ENCODE measurements at places on chromosomes 5 and 9.

DNA sequence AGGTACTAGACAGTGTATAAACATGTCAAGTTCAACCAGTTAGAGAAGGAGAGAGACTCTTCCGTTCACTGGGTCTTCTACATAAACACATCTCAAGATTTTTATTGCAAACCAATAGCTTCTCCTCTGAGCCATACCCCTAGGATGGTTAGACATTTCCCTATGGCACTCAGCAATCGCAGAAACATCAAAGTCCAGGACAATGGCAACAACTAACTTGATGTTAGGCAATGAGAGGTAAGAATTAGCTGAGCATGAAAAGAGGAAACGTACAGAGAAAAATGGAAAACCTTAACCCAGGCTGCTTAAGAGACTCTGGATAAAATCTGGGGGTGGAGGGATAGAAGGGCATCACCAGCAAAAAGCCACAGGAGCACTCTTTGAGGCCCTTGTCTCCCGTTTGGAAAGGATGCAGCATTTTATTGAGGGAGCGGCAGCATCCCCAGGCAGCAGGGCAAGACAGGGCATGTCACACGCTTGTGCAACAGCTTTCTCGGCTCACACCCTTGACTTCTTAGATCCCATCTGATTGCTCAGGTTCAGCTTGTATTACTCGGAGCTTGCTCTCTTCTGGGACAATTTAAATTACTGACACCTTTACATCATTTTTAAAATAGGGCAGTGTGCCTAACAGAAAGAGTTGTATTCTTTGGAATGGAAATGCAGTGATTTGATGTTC lies 8.6 kb upstream of the PSAT1 start:
- DNase-seq, result no peak

GRCh38 chr5:110321117-110321516 lies 405.4 kb downstream of the TMEM232 start:
- peak; percentile 4 for DNase-seq

GRCh38 chr5:54834121-54834842 lies 151.1 kb downstream of the ESM1 start:
- DNase-seq, result no peak

DNA sequence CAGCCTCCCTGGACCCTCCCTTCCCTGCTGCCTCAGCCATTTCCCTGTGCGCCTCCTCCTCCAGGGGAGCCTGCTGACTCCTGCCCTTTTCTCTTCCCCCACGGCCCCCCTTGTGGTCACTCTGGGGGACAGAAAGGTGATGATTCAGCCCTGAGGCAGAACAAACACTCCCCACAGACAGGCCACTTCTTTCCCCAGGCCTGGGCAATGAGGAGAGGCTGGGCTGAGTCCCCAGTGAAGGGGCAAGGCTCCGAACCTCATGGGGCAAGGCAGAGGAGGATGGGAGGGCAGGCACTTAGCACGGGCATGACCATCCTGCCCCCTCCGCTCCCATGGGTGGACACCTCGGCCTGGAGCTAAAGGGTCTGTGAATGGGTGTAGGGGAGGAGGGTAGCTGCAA lies 21.0 kb downstream of the CSF1R start:
- no peak for DNase-seq

DNA sequence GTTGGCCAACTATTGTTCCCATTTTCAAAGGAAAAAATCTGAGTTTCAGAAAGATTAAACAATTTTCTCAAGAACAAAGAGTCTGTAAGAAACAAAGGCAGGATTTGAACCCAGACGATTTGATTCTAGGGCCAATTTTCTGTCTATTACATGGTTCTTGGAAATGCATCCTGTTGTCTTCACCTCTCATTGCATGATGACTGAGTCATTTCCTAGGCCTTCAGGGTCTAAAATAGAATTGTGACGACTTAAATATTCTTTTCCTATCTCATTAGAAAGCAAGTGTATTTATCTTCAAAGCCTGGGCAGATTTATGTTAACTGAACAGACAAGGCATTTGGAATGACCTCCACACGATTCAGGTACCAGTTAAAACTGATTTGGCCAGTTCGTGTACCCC lies 512.9 kb downstream of the NTRK2 start:
- DNase-seq, result no peak

DNA sequence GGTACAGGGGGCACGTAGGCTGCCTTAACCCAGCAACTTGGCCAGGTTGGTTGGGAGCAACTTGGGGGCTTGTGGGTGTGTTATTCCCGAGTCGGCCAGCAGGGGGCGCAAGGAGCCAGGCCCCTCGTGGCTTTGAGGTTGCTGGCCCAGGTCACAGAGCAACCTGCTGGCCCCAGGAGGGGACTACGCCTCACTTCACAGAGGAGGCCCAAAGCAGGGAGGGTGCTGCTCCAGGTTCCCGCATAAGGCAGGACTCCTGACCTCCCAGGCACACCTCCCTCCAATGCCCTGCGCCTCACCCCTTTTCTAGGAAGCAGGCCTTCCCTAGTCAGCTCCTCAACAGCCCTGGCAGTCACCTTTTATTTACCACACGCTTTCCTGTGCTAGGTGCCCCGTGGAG lies 18.1 kb downstream of the KYAT1 start:
- DNase-seq, result no peak

GRCh38 chr5:59955241-59955640 lies 61.7 kb upstream of the PDE4D start:
- no peak for DNase-seq

- DNase-seq, result peak; percentile 59
These were observed 65.2 kb downstream of the TMC1 start for GRCh38 chr9:72586388-72587130.

- DNase-seq, result no peak
These were observed 11.7 kb upstream of the UGT3A2 start for GRCh38 chr5:36078430-36078829.

- no peak for DNase-seq
These were observed 210.7 kb upstream of the DMRT1 start for GRCh38 chr9:630817-631216.

DNA sequence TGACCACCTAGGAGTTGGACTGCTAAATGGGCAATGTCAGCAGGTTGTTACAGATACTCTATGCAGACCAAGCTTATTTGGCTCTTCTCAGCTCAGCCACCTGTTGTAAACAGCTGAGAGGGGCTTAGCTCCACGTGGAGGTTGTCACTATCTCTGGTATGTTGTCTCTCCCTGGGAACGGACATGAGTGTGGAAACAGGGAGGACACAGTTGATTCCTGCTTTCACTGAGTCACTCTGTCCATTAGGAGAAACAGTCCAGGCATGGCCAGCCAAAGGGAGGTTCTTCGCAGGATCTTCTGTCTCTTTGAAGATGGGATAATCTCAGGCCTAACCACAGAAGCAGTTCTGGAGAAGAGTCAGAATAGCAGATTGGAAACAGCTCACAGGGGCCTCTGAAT lies 121.2 kb downstream of the PALM2AKAP2 start:
- no peak for DNase-seq

DNA sequence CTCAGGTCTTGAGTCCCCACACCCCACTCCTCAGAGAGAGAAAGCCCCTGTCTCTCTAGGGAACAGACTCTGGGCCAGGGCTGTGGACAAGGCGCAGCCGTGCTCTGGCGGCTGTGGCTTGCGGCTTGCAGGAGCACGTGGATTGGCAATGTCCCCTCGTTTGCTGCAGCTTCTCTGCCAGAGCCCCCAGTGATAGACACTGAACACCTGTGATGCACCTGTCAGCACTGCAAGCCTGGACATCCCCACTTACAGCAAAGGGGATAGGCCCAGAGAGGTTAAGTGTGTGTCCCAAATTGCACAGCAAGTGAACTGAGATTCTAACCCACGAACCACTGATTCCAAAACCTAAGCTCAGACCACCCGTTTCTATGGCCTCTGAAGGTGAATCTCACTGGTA lies 7.0 kb downstream of the GFI1B start:
- DNase-seq, result no peak

GRCh38 chr9:127018935-127019334 lies 103.5 kb downstream of the ANGPTL2 start:
- DNase-seq, result no peak

DNA sequence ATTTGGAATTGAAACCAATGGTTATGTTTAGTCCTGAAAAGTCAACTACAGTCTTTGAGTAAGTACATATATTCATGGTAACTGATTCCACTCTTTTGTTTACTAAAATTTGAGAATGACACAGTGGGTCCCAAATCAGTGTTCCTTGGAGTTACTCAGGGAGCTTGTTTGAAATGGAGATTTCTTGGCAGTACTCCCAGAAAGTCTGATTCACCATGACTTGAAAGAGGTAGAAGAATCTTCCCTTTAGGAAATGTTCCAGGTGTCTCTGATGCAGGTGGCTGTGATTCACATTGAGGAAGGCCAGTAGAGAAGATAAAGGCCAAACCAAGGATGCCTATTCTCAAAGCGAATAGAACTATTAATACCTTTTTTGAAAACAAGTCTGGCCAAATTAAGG lies 1078.3 kb downstream of the CDH12 start:
- no peak for DNase-seq

GRCh38 chr9:136937186-136938001 lies 7.1 kb downstream of the FBXW5 start:
- DNase-seq, result no peak

DNA sequence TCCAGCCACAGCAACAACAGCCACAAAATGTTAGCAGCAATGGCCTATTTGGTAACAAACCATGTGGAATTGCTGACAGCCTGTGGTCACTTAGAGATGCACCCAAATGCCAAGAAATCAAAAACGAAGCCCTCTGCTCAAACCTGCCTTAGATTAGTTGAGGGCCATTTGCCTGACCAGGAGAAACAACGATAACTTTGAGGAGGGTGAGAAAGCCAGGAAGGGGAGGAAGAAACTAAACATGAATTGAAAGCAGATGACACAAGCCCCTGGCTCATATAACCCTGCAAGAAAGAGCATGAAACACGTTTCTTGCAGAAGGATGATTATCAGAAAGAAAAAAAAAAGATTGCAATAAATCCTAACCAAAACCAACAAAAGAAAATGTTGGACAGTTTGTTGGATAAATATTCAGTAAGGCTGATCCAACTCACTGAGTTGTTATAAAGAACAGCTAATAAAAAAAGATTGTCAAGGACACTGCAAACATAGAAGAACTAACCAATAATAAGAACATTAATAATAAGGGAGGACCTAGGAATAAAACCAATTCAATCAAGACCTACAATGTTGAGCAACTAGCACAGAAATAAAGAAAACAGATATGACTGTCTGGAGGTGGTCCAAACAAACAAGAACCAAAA lies 140.5 kb upstream of the SLC30A5 start:
- DNase-seq, result peak; percentile 44

DNA sequence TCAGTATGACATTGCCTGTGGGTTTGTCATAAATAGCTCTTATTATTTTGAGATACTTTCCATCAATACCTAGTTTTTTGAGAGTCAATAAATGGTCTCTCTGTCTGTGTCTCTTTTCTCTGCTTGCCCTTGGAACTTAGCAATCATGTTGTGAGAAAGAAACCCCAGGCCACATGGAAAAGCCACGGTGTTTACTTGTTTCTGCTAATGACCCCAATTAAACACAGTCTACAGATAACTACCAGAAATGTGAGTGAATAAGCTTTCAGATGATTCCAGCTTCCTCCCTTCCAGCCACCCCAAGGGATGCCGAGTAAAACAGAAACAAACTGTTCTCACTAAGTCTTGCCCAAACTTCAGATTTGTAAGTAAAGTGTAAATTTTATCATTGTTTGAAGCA lies 584.9 kb downstream of the MAT2B start:
- no peak for DNase-seq

DNA sequence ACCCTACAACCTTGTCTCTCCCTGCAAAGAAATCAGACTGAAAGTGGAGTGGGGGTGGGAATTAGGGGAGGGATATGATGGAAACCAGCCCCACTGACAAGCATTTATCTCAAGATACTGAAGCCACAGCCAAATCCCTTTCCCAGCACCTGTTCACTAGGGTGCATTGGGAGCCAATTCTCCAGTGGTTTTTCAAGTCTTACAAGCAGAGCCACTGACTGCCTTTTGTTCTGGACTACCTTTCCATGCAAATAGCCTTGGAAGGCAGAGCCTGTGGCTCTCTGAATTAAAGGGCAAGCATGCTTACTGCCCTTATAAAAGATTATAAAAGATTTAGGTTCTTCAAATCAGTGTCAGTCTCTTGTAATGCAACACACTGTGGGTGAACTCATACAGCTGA lies 8.8 kb upstream of the GGTA1 start:
- DNase-seq, result no peak

- DNase-seq, result no peak
These were observed 7.7 kb upstream of the SLC35D2 start for GRCh38 chr9:96391021-96391765.

GRCh38 chr9:127980060-127980705 lies 606 bp downstream of the EEIG1 start:
- DNase-seq, result no peak

DNA sequence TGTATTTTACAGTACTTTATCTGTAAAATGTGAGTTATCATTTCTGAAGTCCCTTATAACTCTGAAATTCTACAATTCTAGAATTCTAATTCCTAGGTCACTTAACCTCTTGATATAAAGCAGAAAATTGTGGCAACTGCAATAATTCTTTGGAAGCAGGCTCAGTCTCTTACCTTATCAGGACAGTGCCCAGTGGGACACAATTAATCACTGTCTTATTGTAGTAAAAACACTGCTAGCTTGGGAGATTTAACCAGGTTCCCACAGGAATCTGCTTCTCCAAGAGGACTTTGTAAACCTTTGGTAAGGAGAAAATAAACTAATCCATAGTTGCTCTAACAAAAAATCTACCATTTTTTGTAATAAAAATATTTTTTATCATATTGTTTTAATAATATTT lies 18.3 kb upstream of the SPATA9 start:
- DNase-seq, result no peak

GRCh38 chr9:5949103-5949699 lies 58.5 kb downstream of the MLANA start:
- DNase-seq, result no peak

- DNase-seq, result no peak
These were observed 169.0 kb downstream of the PTPRD start for GRCh38 chr9:10443868-10444204.

DNA sequence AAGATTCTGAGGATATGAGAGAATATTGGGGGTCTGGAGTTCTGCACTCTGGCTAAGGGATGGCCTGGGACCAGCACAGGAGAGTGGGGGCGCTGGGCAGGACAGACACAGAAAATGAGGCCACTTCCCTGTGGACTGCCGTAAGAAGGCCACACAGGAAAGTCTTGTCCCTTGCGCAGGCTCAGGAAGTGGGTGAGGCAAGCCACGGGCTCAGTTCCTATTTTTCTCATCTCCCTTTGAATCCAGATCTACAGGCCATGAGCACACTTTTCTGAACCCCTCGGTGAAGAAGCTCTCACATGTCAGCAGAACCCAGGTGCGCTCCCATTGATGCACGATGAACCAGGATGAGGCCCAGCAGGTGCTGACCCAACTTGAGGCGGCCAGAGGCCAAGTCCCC lies 207.4 kb downstream of the AGTPBP1 start:
- DNase-seq, result no peak

- DNase-seq, result peak; percentile 22
These were observed 5.3 kb upstream of the SUSD1 start for GRCh38 chr9:112180387-112180881.

GRCh38 chr5:158055111-158055501 lies 196.2 kb upstream of the CLINT1 start:
- no peak for DNase-seq

GRCh38 chr5:14816999-14817761 lies 54.4 kb downstream of the ANKH start:
- DNase-seq, result peak; percentile 57
